Activated naive CD8-positive, alpha-beta T cell treated with anti-CD3 and anti-CD28 coated beads, Interleukin-2, amount 50 U/mL, for 16 hours (primary cell): ENCODE measurements at places on chromosomes 1 and 21.

DNA sequence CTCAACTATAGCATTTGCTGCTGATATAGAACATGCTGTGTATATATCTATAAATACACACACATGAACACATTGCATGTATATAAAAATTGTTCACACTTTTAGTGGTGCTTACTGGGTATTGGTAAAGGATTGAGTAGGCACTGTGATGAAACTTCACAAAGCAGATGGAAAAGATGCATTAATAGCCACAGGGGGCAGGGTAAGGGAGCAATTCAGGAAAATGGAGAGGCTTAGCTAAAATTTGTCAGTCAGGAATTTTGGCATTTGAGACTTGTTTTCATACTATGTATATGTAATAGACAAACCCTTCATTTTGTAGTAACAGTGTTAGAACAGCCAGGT is 633 bp upstream of the PPFIA4 start:
- no peak for DNase-seq

GRCh38 chr1:31479811-31480210 is 66.8 kb downstream of the SERINC2 start:
- no peak for DNase-seq

DNA sequence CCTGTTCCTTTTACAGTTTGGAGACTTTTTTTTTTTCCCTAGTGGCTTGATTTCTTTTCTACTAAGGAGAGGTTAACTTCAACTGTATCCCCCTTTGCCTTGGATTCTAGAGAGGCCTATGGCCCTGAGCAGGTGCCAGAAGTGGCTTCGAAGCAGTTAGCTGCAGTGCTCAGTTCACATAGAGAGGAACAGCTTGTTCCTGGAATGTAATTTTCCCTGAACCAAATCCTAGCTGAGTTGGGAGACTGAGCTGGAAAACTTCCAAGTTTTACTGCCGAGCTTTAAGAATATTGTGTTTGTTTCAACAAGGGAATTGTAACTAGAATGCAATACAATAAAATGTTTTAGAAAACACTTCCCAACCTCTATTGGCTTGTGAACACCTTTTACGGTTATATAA is 17.5 kb downstream of the RD3 start:
- DNase-seq: no peak

- no peak for DNase-seq
These were observed 13.9 kb upstream of the C1orf141 start for GRCh38 chr1:67148516-67149178.

- DNase-seq: no peak
These were observed 7.1 kb downstream of the PSRC1 start for GRCh38 chr1:109275706-109276345.

GRCh38 chr1:114530224-114530623 is 19.2 kb upstream of the TRIM33 start:
- no peak for DNase-seq

DNA sequence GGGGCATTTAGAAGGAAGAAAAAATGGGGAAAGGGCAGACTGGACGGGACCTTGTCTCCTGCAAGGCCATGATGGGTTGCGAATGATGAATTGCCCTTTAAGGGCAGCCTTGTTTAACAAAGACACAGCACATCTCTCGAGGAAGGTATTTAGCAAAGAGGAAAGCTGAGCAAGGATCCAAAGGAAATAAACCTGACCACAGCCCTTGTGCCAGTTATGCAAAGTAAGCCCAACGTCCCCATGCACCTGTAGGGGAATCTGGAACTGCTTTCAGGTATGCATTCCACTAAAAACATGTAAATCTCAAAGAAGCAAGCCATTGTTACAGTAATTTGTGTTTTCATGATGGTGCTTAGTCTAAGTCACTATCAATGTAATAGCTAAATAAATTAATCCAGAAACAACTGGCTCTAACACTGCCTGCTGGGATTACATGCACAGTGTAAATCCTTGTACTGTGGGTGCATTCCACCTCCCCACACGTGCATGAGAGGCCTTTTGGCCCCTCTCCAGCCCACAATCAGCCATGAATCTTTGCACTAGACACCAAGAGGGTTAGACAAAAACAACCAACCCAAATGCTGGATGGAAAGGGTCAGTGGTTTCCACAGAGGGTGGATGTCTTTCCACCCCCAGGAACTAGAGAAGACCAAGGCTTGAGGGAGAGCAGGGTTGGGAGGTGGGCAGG is 228.8 kb upstream of the KAZN start:
- no peak for DNase-seq

DNA sequence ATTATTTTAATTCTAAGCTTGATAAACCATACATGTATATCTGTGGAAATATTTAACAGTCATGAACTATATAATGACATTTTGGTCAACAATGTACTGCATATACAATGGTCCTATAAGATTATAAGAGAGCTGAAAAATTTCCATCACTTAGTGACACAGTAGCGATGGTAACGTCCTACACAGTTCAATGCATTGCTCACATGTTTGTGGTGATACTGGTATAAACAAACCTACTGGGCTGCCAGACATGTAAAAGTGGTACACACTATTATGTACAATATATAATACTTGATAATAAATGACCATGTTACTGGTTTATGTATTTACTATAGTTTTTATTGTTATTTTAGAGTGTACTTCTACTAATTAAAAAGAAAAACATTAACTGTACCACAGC is 841.9 kb downstream of the LTN1 start:
- no peak for DNase-seq

GRCh38 chr1:156662005-156662799 is 15.0 kb downstream of the NES start:
- no peak for DNase-seq

DNA sequence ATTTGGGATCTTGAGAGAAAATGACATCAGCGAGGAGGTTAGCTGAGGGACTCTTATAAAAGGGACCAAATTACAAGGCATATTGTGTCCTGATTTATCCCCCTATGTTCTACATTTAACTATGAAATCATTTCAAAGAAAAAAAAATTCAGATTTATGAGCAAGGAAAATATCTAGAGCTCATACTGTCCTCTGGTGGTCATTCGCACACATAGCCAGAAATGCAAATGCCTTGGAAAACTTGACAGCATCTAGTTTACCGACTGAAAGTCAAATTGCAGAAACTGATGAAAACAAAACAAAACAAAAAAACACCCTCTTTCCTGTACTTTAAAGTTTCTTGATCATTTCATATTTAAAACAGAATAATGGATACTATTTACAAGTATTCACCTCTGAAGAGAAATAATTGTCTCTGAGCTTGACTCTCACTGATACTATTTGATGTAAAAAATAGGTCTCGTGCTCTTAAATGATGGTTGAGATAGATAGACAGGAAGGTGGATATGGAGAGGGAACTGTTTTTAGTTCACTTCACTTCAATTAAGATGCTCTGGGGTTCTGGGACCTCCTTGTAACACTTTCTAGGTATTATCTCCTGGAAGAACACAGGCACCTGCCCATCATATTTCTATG is 253.8 kb downstream of the PCP4 start:
- DNase-seq: no peak

DNA sequence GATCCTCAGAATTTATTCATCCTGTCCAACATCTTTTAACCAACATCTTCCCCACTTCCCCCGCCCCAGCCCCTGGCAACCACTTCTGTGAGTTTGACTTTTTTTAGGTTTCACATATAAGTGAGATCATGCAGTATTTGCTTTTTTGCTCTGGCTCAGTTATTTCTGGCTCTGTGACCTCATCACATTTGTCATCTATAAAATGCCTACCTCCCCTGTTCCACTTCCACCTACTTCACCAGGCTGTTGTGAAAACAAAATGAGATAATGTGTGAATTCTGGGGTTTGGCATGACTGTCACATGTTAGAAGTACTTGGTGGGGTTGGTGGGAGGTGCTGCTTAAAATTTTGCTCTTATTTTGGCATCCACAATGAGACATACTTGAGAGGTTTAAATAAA is 18.4 kb downstream of the HHAT start:
- DNase-seq: no peak

- no peak for DNase-seq
These were observed 321.2 kb downstream of the PBX1 start for GRCh38 chr1:164880199-164880598.

GRCh38 chr1:47765236-47765635 is 231.9 kb downstream of the TRABD2B start:
- no peak for DNase-seq

DNA sequence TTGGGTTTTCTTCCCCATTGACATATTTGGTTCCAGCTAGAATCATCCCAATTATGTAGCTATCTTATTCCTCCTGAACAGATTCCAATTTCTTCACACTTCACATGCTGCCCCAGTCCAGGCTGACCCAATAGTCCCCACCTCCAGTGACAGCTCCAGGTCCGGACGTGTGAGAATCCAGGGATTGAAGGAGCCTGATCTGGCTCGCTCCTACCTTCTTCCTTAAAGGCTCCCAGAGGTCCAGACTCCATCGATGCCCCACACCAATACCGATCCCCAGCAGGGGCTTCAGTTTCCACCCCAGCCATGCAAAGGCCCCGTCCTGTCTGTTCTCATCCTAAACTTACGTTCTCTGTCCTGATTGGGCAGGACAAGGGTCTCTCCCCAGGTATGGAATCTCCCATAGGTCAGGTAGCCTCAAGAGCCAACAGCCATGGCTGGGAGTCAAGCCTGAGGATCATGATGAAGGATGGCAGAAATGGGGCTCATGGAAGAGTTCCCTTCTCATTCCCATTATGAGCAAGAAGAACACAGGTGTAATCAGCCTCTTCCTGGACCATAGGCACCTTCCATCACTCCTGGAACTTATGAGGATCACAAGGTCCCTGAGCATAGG is 20.4 kb upstream of the SLAMF9 start:
- DNase-seq: no peak

- no peak for DNase-seq
These were observed 10.7 kb downstream of the MYSM1 start for GRCh38 chr1:58689167-58689566.

DNA sequence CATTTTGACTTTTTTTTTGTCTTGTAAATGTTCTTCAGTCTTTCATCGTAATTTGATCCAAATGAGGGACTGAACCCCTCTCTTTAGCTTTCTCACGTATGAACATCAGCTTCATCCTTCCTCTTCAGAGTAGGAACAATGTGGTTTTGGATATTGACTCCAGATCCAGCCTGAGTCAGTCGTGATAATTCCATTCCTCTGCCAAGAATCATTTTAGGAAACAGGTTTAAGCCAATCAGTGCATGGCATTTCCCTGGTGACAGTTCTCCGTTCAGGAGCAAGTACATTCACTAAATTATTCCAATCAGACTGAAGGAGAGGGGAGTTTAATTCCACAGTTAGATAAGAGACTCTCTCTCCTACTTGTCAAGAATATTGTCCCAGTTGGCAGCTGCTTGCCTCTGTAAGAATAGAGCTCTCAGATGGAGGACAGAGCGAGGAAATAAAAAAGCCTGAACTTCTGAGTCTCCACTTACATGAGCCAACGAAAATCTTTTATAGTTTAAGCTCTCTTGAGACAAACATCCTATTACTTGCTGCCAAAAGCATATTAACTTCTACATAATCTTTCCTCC is 18.6 kb downstream of the RHOU start:
- DNase-seq: no peak

GRCh38 chr1:150387200-150387599 is 23.3 kb downstream of the RPRD2 start:
- DNase-seq: no peak

DNA sequence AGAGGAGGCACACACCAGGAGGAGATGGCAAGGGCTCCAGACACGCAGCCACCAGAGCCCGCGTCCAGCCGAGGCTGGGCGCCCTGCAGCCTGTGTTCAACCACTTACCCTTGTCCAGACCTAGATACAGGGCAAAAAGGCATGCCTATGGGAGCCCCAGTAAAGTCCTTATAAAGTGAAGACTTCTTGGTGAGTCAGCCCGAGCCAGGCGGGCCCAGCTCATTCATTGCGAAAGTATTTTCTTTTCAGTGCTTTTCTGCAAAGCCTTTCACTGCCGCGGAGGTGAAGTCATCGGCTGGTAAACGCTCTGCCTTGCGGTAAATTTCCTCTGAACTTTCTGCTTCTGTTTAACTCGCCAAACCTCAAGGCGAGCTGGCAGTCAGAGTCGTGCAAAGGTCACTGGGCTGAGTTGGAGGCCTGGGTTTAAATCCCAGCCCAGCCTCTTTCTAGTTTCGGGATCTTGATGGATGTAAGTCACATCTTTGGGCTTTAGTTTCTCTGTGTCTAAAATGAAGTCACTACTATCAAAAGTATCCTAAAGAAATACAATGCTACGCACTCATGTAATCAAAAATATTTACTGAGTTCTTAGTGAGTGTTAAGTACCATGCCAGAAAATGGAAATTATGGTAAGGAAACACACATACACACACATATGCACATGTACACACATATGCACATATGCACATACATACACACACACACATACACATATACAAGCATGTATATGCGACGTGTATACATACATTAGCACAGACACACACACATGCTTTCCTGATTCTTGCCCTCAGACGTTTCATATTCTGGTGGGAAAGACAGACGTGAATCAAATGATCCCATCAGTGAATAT is 54.7 kb upstream of the IFFO2 start:
- DNase-seq: peak; percentile 28

DNA sequence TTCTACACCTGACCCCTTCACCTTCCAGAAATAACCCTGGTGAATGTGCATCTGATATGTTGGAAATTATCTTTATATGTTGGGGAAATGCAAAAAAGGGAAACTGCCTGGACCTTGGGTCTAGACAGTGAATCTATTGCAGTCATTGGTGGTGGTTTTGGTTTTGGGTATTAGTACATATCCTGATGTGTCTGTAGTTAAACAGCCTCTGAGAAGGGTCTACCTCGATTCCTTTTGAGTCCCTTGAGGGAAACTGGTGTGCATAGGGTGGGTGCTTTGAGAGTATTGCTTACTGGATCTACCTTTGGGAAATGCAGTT is 127.3 kb upstream of the KIAA0040 start:
- no peak for DNase-seq

DNA sequence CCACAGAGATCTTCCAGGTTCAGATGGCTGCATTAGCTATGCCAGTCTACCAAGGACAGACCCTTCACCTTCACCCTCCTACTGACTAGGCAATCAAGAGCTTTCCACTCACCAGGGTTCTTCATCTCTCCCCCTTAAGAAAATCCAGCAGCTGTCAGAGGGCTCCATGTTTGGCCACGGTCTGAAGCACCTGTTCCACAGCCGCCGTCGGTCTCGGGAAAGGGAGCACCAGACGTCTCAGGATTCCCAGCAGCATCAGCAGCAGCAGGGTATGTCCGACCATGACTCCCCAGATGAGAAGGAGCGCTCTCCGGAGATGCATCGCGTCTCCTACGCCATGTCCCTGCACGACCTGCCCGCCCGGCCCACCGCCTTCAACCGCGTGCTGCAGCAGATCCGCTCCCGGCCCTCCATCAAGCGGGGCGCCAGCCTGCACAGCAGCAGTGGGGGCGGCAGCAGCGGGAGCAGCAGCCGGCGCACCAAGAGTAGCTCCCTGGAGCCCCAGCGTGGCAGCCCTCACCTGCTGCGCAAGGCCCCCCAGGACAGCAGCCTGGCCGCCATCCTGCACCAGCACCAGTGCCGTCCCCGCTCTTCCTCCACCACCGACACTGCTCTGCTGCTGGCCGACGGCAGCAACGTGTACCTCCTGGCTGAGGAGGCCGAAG is 13.8 kb downstream of the TMCC2 start:
- DNase-seq: no peak
